ENCODE measurements at places on chromosomes 13 and 19.

- no peak for DNase-seq
Measured at GRCh38 chr13:49308921-49309408, 61.2 kb downstream of the CDADC1 start.

DNA sequence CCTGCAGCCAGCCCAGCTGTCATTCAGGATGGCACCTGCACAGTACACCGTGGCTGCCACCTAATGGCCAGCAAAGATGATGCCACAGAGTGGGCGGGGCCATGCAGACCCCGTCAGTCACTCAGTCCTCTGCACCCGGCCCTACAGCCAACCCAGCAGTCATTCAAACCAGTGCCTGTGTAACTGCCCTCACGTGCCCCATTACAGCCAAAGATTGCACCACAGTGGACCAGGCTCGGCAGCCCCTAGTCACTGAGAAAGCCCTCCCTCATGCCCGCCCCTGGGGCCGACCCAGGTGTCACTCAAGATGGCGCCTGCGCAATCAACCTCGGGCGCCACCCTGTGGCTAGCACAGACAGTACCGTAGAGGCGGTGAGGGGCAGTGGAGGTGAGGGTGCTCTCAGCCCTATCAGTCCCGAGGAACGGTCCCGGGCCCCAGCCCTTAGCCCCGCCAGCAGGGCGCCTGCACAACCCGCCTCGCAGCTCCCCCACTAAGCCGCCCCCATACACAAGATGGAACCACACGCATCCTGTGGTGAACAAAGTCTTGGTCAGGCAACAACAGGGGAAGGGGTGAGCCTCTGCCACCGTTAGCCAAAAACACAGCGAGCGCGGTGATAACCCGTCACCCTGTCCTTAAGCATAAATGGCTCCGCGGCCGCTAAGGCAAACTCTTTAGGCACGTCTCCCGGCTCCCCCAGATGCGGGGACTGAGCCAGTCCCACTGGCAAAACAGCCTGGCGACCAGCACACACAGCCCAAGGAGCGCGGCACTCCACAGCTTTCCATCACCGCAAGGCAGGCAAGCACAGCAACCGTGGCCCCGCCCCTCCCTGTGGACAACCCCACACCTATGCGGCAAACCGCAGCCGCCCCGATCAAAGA is 2.3 kb downstream of the PEG3 start:
- DNase-seq, result no peak

- no peak for DNase-seq
Measured at GRCh38 chr13:33931397-33932311, 113.7 kb downstream of the RFC3 start.

GRCh38 chr19:44775676-44776240 is 1.9 kb upstream of the CBLC start:
- DNase-seq, result no peak

DNA sequence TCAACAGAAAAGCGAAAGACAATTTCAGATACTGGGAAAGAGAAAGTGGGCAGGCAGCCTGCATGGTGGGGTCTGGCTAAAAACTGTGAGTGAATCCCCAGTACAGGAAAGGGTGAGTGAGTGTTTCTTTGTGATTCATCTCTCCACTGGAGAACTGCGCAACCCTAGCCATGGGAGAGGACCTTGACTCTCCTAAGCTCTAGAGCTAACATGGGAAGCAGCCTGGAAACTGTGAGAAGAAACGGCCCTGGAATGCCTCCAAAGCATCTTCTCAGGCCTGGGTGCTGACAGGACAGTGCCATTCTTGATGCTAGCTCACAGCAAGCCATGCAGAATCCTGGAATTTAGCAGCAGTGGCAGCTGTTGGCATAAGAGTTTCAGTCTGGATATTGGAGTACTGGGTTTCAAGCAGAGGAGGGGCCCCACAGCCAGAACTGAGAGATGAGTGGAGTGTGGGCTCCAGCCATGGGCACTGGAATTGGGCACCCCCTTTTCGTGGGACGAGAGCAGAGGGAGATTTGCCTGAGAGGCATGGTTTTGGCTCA is 18.7 kb upstream of the SLAIN1 start:
- DNase-seq, result no peak

DNA sequence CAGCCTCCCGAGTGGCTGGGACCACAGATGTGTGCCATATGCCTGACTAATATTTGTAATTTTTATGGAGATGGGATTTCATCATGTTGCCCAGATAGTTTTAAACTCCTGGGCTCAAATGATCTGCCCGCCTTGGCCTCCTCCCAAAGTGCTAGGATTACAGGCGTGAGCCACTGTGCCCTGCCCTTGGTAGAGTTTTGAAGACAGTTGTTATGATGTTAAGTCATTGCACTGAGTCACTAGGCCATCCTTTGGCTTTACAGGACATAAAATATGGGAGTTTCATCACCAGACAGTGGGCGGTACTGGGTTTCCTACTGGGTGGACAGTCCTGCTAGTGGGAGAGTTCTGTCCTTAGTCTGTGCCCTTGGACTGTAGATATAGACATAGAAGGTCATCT is 282.5 kb downstream of the ATP8A2 start:
- DNase-seq, result no peak

GRCh38 chr13:50014386-50014785 is 858 bp upstream of the KCNRG start:
- no peak for DNase-seq

- no peak for DNase-seq
Measured at GRCh38 chr13:109500146-109500773, 286.1 kb downstream of the IRS2 start.

DNA sequence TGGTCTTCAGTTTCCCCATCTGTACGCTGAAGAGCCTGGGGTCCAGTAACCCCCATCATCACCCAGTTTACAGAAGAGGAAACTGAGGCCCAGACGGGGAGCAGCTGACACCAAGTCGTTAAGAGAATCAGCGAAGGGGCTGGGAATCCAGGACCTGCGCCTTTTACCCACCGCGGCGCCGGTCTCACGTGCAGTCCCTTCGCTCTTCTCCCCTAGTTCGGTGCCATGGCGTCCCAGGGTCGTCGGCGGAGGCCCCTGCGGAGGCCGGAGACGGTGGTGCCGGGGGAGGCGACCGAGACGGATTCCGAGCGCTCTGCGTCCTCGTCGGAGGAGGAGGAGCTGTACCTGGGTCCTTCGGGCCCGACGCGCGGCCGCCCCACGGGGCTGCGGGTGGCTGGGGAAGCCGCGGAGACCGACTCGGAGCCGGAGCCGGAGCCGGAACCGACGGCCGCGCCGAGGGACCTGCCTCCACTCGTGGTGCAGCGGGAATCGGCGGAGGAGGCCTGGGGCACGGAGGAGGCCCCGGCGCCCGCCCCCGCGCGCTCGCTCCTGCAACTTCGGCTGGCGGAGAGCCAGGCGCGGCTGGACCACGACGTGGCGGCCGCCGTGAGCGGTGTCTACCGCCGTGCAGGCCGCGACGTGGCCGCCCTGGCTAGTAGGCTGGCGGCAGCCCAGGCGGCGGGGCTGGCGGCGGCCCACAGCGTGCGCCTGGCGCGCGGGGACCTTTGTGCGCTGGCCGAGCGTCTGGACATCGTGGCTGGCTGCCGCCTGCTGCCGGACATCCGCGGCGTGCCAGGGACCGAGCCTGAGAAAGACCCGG is 698 bp downstream of the BLOC1S3 start:
- peak; percentile 37 for DNase-seq

DNA sequence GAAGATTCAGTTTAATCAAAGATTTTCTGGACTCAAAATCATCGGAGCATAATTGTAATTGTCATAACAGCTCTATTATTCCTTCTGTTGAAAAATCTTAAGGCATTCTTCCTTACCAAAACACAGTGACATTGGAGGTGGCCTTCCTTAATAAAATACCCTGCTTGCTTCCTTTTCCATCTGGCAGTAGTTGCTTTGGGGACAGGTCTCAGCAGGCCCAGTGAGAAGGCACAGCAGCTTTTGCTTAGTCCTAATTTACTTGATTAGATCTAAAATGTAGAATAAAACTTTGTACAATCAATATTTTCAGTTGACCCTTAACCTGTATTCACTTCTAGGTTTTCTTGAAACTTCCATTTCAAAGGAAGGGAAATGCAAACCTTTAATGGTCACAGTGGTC is 471.6 kb downstream of the PCDH20 start:
- DNase-seq, result no peak

- no peak for DNase-seq
Measured at GRCh38 chr19:42246143-42246921, 3.9 kb upstream of the GSK3A start.

- DNase-seq, result no peak
Measured at GRCh38 chr19:3813473-3814392, 27.6 kb upstream of the MATK start.

- DNase-seq, result no peak
Measured at GRCh38 chr13:28684257-28684656, 25.3 kb downstream of the POMP start.

- peak; percentile 20 for DNase-seq
Measured at GRCh38 chr13:75636436-75637180, 478 bp downstream of the LMO7 start.

- DNase-seq, result no peak
Measured at GRCh38 chr13:40886017-40886416, 96.6 kb downstream of the SLC25A15 start.

DNA sequence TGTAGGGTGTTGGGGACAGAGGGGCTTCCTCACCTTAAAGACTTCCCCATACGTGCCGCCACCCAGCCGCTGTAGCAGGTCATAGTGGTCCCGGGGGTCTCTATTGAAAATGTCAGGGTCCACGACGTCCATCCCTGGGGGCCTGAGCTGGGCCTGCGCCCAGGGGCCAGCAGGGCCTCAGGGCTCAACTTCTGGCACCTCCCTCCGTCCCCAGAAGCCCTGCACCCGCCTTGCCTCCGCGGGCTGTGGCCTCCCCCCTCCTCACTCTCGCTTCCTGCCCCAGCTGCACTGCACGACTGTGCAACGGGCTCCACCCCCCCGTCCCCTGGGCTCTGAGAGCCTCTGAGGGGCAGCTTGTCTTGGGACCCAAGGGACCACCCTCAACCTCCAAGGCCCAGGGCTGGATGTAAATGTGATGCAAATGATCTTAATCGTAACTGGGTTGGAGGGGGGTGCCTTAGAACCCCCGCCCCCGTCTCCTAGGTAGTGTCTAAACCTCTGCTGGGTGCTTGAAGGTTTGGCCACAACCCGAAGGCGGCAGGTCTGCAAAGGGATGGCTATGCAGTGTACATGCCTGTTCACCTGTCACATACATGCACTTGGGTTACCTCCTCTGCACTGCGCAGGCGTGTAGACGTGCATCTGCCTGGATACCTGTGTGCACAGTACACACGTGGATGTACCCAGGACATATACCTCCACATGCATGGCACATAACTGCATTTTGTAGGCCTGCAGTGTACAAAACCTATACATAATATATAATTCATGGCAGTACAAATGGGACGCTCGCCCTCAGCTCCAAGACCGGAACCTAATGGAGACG is at the start of gene MAP4K1:
Gene MAP4K1, minus strand, starts transcription at position 190 of the 826 bp plus-strand sequence. Its CDS starts 58 bp downstream, at position 132.
- DNase-seq, result peak; percentile 70

- no peak for DNase-seq
Measured at GRCh38 chr13:40483601-40484000, 182.8 kb downstream of the FOXO1 start.

DNA sequence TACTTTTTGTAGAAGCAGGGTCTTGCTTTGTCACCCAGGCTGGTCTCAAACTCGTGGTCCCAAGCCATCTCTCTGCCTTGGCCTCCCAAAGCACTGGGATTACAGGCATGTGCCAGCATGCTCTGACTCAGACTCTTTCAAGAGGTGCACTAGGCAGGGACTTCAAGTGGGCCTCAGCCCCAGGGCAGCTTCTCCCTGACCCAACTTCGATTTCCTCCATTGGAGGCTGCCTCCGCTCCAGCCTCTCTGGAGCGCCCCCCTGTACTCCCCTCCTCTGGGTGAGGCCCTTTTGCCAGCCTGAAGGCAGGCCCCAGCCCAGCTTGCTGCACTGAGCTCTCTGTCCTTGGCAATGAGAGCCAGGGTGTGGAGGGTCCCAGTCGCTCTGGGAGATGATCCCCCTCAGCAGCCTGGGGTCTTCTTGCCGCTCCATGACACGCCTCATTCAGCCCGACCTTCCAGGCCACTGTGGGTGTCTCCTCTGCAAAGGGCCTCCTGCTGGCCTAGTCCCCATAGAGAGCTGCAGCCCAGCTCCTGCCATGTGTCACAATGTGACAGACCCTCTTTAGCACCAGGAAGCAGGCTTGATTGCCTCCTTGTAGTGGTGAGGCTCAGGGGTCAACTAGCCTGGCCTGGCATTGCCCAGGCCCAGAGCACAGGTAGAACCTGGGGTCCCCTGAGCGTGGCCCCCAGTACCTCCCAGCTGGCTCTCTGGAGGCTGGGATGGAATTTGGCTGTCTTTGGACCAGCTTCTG is 16.4 kb downstream of the CARM1 start:
- DNase-seq, result no peak

GRCh38 chr19:30085394-30085793 is 143.4 kb downstream of the URI1 start:
- no peak for DNase-seq

DNA sequence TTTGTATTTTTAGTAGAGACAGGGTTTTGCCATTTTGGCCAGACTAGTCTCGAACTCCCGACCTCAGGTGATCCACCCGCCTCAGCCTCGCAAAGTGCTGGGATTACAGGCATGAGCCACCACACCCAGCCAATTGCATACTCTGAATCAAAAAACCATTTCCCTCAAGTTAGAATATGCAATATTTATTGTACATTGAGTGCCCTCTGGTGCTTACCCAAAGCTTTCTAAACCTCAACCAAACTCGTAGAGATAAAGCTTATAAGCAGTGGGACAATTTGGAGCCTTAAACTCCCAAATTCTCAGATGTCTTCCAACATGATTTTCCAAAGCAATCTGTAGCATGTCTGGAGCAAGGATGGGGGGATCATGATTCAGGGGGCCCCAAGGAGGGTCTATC is 22.4 kb downstream of the RFXAP start:
- DNase-seq, result no peak

- DNase-seq, result no peak
Measured at GRCh38 chr19:42032431-42032830, 37.6 kb downstream of the GRIK5 start.

DNA sequence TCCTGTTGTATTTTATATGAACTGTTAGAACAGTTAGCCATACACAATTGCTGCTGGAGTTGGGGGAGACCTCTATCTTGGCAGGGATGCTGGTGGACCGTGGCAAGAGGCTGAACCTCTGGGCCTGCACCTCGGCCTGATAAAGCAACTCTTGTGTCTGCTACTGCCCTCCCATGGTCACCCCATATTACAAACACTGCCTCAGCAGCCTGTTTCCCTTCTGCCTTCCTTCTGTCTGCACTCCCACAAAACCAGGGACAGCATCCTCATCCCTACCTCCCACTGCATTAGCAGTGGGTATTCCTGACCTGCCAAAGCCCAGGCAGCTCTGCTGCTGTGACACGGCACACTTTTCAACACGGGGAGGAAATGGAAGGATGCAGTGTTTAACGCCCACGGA is 456.4 kb downstream of the FGF14 start:
- DNase-seq, result no peak

DNA sequence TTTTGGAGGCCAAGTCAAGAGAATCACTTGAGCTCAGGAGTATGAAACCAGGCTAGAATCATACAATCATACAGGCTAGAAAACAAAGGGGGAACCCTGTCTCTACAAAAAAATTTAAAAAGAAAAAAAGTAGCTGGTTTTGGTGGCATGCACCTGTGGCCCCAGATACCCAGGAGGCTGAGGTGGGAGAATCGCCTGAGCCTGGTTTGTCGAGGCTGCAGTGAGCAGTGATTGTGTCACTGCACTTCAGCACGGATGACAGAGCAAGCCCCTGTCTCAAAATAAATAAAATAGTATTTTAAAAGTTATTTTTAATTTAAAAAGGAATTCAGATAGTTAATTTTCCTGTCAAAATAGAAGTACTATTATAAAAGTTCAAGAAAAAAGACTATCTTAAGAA is 369.1 kb upstream of the SLITRK5 start:
- DNase-seq, result no peak

GRCh38 chr19:30879736-30880135 is 469.5 kb downstream of the TSHZ3 start:
- no peak for DNase-seq

- DNase-seq, result no peak
Measured at GRCh38 chr13:99218969-99219368, 18.3 kb downstream of the UBAC2 start.

Measured in stimulated activated CD4-positive, alpha-beta T cell treated with anti-CD3 and anti-CD28 coated beads, Interleukin-4, amount 100 ng/mL, for 4 hours (primary cell).